ENCODE measurements at places on chromosomes 2 and 18.

DNA sequence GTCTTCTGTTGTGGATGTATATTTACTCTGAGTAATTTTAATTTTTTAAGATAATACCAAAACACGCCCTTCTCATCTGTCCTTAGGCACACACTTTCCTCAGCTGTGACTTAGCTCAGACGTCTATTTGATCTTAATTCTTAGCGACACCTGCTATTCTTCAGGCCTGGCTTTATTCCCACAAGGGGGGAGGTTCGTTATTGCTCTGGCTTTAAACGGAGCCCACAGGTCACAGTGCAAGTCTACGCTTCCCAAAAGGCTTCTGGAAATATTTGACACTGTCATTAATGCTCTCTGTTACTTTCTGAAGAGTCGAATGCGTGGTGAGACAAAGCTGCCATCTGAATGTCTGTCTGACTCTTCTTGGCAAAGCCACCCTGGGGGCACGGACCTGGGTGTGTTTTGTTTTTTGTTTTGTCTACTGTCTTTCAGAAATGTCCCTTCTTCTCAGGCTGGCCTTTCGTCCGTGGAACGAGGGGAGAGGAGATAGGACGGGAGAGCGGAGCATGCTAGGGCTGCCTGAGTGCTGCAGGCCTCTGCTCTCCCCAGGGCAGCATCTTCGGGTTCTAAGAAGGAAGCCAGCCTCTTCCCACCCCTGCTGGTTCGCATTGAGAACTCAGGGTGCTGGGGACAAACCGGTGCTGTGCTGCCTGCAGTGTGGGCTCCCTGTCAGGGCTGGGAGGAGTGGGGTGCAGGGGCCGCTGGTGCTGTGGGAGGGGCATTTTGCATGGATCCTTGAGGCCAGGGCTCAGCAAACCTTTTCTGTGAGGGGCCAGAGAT lies 61.9 kb downstream of the ASAP2 start:
- no peak for DNase-seq

DNA sequence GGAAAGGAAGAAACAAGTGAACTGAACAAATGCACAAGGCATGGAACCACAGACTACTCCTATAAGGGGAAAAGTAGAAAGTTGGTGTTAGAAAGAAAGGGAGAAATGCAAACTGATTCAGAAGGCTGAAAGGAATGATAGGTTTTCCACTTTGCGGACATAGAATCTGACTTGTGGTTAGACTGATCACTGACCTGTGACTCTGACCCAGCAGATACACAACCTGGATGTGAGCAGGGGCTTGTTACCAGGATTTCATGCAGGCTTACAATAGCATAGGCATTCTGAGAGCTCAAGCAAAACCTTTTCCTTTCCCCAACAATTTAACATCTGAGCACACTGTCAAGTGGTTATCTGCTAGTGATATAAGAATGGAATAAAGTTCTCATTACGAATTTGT lies 237.0 kb upstream of the CDH20 start:
- DNase-seq, result no peak

DNA sequence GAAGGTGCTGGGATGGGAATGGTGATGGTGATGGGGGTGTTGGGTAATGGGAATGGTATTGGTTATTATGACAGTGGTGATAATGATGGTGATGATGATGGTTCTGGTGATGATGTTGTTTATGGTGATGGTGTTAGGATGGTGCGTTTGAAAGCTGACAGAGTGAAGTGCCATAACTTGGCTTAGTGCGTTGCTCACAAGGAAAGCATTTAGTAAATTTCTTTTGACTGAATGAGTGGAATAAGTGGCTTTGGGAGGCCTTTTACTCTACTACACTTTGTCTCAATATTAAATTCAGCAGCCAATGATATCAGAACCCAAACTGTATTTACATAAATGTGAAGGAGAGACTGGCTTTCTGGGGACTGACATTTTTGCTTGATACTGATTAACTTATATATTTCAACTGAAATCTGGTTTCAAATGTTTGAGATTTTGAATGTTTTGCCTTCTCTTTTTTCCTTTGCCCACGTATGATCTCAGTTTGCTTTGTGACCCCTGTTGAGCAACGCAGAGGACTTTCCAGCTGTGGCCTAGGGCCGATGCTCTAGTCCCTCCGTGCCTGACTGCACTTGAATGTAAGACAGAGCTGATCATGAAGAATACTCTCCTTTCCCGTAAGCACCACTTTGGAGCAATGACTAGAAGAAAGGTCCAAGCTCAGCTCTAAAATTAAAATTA lies 128.5 kb upstream of the SH3BP4 start:
- DNase-seq, result no peak

- no peak for DNase-seq
Observed at GRCh38 chr2:17689010-17689409, 64.6 kb downstream of the SMC6 start.

- no peak for DNase-seq
Observed at GRCh38 chr18:616380-616995, 19.7 kb downstream of the CLUL1 start.

DNA sequence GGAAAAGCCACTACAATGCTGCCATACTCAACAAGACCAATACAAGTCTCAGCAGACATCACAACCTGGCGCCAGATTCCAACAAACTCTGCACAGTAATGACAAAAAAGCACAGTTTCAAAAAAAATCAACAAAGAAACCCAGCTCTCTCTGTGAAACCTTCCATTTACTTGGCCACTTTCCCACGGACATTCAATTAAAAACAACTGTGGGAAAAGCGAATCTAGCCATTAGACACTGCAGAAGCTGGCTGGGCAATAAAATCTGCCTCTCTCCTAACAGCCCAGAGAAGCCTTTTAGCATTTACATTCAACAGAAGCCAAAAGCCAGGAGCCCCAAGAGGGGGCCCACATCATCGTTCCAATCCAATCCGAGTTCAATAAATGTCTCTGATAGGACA lies 128.9 kb downstream of the HDAC4 start:
- DNase-seq, result peak; percentile 8

DNA sequence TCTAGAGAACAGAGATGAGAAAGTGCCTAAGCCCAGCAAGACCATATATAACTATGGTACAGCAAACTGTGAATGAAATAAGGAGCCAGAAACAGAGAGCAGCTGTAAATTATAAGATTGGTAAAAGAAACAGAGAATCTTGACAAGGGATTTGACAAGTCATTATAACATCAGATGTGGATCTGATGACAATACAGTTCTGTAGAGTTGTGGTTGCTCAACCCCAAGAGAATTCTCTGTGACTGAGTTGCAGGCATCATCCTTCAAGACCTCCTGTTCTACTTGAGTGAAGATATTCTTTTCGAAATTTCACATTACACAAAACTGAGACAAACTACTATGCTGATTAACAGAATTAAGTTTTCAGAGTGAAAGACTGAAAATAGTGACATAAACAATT lies 343.1 kb upstream of the SLC39A10 start:
- no peak for DNase-seq

GRCh38 chr2:117718048-117718447 lies 96.4 kb upstream of the DDX18 start:
- no peak for DNase-seq

DNA sequence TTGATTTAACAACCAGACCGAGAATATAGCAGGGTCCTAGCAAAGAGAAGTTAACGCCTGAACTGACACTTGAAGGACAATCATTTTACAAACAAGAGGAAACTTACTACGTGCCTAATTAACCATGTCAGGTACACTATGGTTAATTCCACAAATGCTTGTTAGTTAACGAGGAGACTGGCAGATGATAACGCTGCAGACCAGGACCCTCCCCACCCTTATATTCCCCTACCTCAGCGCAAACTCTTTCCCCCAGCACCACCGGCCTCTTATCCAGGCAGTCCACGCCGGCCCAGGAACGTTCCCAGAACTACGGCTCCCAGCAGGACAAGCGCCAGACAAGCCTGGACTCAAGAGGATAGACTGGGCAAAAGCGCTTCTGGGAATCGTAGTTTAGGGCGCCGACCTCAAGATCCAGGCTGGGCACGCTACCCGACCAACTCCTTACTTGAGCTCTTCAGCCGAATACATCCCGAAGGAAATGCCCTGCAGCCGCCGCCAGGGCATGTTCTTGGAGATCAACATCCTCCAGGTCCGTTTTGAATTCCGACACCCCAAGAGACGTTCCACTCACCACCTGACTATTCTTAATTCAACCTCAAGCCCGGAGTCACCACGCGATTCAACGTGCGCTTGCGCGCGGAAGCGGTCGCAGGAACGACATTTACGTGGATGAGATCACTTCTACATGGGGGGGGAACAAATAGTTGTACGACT lies at the start of gene POLR1A:
TSS of gene POLR1A (minus strand) at position 635 of the 717 bp plus-strand sequence. CDS start at position 525, 110 bp downstream.
- DNase-seq, result peak; percentile 53

GRCh38 chr18:54086046-54086802 lies 138.2 kb downstream of the MBD2 start:
- no peak for DNase-seq

DNA sequence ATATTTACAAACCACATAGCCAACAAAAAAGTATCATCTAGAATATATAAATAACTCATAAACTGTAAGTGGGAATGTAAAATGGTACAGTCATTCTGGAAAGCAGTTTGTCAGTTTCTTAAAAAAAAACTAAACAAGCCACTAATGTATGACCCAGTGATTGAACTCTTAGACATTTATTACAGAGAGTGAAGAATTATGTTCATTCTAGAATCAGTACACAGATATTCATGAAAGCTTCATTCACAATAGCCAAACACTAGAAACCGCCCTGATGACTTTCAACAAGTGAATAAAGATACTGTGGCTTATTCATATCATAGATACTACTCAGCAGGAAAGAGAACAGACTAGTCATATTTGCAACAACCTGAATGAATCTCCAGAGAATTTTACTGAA lies 1541.5 kb downstream of the LRP1B start:
- no peak for DNase-seq

DNA sequence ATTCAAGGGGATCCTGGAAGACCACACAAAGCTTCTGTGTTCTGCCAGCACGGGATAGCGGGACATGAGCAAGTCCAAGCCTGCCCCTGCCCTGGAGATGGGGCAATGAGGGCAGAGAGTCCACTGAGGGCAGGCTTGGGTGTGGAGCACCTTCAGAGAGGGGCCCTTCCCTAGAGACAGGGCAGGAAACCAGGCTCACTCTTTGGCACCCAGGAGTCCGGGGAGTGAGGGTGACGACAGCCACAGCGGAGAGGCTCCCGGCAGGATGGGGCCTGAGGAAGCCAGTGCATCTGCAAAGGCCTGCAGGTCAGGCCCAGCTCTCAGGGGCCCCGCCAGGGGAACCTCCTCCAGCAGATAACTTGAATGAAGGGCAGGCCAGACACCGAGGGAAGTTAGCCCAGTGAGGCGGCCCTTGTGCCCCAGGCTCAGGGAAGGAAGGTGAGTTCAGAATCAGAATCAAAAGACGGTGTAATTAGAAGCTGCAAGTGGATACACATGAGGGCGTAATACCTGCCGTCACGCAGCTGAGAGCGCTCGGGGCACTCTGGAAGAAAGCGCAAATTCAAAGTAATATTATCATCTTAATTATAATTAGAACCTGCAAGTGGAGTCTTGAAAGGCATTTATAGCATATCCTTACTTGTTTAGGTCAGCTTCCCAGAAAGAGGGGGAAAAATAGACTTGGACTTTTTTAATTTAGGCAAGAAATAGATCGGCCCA lies 142.6 kb upstream of the LGALSL start:
- DNase-seq, result no peak

GRCh38 chr2:113173542-113174375 lies at the start of gene PSD4:
Gene PSD4, plus strand, starts transcription at chr2:113173971. Its CDS starts 8,486 bp downstream, at chr2:113182457.
- no peak for DNase-seq

GRCh38 chr18:6616981-6617380 lies 112.5 kb upstream of the ARHGAP28 start:
- no peak for DNase-seq
